ENCODE measurements at places on chromosomes 5 and 9.

DNA sequence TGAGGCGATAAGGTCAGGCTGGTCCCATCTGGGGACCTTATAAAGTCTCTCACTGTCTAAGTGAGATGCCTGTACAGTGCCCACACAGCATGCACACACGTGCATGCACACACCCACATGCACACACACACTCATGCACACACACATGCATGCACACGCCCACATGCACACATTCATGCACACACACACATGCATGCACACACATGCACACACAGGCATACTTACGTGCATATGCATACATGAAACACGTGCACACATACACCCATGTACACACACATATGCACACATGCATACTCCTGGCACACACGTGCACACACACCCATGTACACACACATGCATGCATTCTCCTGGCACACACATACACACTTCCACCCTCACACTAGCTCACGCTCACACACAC, 12.2 kb downstream of the COL23A1 start:
- no peak for DNase-seq

DNA sequence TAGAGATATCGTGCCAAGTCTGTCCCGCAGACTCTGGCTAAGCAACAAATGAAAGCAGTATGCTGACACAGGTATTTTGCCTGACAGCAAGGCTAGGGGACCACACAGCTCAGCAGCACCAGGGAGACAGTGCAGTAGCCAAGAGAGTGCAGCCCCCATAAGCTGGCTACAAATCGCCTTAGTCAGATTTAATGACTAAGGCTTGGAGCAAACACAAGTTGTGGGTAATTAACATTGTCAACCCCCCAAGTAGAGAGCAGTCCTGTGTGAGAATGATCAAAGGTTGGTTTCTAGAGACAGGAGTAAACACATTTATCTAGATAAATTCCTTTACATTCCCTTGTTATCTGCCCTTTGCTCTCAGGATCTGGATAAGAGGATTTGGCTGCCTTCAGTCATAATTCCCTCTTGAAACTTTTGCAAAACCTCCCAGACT, 1434.5 kb upstream of the CDH6 start:
- no peak for DNase-seq

- peak; percentile 93 for DNase-seq
These were observed 55.9 kb downstream of the TMC1 start for GRCh38 chr9:72577212-72577753.

GRCh38 chr9:33468215-33468730, 5.5 kb downstream of the NOL6 start:
- no peak for DNase-seq

GRCh38 chr5:68661237-68661636, 432.6 kb upstream of the SLC30A5 start:
- peak; percentile 62 for DNase-seq

GRCh38 chr9:121454972-121455371, 44.7 kb downstream of the GGTA1 start:
- DNase-seq = no peak

GRCh38 chr9:104817437-104817836, 53.5 kb downstream of the NIPSNAP3B start:
- no peak for DNase-seq

- no peak for DNase-seq
These were observed 13.2 kb downstream of the PHF19 start for GRCh38 chr9:120863833-120864232.

GRCh38 chr5:11383506-11384095, 520.6 kb downstream of the CTNND2 start:
- DNase-seq = no peak

- DNase-seq = no peak
These were observed 83.9 kb upstream of the HCN1 start for GRCh38 chr5:45779874-45780671.

Measured in epithelial cell of esophagus (primary cell).